CD4-positive, alpha-beta T cell treated with Interleukin-17A for 4 hours (primary cell): ENCODE measurements at places on chromosomes 4 and X.

DNA sequence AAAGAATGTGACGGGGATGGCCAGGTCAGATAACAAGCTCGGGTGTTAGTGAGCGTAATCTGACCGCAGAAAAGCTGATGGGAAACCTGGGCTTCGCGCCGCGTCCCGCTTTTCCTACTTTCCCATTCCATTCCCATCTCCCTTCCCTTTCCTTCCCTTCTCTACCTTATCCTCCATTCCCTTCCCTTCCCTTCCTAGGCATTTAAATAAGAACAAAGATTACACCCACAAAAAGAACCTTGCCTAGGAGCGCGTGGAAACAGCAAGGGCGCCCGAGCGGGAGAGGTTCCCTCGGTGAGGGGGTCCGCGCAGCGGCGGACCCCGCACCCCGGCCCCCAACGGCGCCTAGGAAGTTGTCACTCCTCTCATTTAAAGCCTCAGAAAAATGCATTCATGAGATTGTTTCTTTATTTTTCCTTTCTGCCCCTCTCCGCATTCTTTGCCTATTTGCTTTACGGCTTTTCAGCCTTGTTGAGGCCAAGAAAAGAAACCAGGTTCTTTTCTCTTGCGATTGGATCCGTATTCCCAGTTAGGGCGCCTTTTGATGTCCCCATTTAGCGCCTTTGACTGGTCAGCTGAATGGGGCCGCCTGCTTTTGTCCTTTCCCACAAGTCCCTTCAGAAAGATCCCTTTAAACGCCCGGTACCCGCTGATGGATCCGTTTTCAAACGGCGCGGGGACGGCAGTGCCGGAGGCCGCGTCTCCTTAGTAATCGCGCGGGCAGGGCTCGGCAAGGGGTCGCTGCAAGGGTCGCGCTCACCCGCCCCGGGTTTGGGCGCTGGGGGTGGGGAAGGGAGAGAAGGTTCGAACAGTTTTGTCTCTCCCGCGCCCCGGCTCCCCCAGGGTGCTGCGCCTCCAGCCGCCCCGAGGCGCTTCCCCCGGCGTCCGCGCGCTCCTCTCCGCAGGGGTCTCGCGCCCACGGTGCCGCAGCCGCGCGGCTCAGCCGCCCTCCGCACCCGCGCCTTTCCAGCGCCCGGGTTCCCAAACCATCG is 54.1 kb upstream of the TMEM33 start:
- no peak for DNase-seq

GRCh38 chrX:1500701-1501624 is 36.0 kb downstream of the P2RY8 start:
- peak; percentile 28 for DNase-seq

- no peak for DNase-seq
Measured at GRCh38 chr4:75745161-75745560, 20.8 kb downstream of the USO1 start.

DNA sequence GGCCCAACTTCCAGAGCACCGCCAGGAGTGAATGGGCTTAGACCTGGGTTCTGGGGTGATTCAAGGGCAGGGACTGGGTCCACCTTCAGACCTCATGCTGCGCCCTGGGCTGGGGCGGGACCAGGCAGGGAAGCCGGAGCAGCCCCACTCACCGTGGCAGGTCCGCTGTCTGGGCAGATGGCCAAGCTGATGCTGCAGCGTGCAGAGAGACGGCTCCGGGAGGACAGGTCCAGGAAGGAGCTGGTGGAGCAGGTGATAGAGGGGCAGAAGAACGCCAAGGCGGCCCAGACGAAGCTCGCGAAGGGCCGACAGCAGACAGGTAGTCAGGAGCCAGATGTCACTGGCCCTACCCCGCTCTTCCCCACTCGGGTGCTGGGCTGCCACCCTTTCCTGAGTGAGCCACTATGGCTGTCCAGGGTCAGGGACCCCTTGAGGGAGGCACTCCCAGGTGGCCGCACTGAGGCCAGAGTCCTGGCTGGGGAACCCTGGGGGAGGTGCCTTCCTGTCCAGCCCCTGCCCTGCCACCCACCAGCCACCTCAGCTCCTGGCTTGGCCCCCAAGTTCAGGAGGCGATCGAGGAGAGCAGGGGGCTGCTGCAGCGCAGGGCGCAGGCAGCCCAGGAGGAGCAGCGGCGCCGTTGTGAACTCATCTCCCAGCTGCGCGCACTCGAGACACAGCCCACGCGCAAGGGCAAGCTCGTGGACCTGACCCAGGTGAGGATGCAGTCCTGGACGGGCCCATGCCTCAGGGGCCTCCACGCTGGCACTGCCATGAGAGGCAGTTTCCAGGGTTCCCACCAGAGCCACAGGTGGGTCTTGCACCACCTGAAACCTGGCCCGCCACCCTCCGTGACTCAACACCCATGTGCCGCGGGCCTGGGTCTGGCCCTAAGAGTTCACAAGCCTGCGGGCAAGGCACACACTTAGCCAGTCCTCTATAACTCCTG is 10.1 kb upstream of the RNF4 start:
- no peak for DNase-seq

- peak; percentile 11 for DNase-seq
Measured at GRCh38 chrX:63784902-63785707, at the start of gene ARHGEF9. ARHGEF9 (minus strand) TSS chrX:63785214; CDS start chrX:63785145, 69 bp downstream.

DNA sequence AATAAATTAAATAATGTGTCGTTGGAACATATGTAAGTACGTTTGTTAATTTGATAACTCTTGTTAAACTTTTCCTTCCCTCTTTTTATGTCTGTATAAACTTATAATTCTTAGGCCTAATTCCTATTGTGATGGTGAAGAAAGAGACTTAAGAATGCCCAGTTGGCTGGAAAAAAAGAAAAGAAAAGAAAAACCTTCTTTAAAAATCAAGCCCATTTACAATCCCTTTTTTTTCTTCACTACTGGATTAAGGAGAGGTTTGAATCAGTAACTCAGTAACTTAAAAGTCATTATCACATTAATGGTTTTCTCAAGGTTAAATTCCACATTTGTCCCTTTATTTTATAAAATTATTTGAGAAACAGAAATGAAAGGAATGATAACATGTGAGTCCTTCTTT is 253.3 kb upstream of the MAGEB2 start:
- no peak for DNase-seq

DNA sequence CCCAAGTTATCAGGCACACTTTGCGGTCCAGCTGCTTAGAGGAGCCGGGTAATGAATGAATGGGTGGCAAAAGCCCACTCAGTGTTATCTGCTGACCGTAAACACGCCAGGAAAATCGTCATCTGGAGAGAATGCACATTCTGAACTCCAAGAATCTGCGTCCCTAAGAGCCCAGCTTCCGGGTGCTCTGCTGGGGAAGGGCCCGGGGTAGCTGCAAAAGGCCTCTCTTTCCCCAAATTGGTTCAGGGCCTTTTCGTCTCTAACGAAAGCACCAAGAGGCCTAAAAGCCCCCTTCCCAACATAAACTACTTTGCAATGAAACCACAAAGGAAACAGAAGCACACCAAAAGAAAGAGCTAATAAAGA is 1.6 kb upstream of the SFRP2 start:
- no peak for DNase-seq

DNA sequence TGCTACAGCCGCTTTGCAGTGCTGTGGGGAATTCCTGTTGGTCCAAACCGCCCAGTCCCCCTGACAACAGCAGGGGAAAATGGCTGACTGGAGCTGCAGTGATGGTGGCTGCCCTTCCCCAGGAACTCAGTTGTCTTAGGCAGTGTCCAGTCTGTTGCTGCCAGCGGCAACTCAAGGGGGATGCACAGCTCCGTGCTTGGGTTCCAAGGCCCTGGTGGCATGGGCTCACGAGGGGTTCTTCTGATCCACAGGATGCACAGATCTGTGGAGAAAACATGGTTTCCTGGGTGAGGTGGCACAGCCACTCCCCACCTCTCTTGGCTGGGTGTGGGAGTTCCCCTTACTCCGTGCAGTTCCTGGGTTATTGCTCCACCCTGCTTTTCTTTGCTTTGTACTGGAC is 261.2 kb downstream of the TLL1 start:
- no peak for DNase-seq

GRCh38 chr4:108113229-108113628 is 55.5 kb downstream of the LEF1 start:
- peak; percentile 80 for DNase-seq

DNA sequence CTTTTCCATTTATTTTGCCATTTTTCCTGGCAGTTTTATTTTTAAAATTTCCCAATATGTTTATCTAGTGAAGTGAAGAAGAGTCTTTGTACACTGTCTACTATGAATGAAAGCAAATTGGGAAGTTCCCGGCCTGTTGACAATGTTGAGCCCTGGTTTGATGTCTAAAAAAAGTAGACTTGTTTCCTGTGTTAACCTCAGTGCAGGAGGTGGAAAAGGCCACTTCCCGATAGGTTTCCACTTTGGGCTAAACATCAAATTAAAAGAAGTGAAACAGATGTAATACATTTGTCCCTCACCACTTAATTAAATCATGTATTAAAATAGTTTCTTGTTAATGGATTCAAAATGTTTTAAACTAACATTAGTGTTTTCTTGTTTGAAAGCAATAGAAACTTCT is 30.0 kb downstream of the BBS12 start:
- DNase-seq = peak; percentile 5

GRCh38 chr4:81965911-81966310 is 407.9 kb downstream of the HNRNPD start:
- DNase-seq = no peak

GRCh38 chrX:1601051-1601767 is 9.8 kb downstream of the AKAP17A start:
- no peak for DNase-seq

DNA sequence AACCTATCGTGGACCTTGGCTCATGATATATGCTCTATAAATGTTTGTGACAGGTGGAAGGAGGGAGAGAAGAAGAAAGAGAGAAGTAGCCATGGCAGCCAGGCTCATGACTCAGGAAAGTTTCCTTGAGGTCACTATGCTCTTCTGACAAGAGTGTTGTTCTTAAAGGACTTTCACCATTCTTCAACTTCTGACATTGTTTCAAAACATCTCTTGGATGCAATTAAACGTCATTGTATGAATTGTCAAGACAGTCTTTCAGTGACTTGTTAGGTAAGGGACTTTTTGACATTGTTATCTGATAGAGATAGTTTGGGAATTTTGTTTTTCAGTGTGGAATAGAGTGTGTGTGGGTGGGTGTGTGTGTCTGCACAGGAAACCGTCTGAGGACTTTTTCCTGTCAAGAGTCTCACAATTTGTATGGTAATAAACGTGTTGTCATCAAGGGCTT is 617.0 kb downstream of the MID1IP1 start:
- no peak for DNase-seq

DNA sequence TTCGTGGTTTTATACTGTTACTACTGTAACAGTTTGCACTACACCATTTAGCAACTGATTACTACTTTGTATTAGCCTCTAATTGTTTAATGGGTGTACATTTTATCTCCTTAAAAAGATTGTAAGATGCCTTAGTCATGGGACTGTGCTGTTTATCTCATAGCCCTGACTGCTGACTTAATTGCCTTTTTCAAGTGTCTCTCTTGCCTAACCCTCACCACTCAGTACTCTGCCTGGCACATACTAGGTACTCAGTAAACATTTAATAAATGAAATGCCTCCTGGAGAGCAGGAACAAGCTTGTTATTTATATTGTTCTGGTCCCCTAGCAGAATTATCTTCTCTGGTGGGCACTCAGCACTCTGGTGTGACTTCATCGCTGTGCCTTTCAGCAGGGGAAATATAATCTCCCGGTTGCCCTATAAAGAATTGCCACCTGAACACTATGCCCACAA is 1.7 kb upstream of the STIM2 start:
- no peak for DNase-seq

GRCh38 chrX:72299891-72300630 is 5.7 kb downstream of the CITED1 start:
- no peak for DNase-seq

DNA sequence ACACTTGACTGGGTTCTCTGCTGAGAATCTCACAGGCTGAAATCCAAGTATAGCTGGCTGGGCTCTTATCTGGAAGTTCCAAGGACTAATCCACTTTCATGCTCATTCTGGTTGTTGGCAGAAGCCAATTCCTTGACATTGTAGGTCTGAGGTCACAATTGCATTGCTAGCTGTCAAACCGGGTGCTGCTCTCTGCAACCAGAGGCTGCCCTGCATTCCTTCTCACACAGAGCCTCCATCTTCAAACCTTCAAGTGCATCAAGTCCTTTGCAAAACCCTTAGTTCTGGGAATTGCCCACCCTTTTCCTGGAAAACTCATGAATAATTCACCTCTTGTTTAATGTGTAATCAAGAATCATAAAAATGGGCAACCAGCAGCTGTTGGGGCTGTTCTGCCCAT is 404.2 kb downstream of the KCNIP4 start:
- DNase-seq = no peak

GRCh38 chr4:15238720-15239119 is 189.1 kb upstream of the C1QTNF7 start:
- DNase-seq = peak; percentile 30

DNA sequence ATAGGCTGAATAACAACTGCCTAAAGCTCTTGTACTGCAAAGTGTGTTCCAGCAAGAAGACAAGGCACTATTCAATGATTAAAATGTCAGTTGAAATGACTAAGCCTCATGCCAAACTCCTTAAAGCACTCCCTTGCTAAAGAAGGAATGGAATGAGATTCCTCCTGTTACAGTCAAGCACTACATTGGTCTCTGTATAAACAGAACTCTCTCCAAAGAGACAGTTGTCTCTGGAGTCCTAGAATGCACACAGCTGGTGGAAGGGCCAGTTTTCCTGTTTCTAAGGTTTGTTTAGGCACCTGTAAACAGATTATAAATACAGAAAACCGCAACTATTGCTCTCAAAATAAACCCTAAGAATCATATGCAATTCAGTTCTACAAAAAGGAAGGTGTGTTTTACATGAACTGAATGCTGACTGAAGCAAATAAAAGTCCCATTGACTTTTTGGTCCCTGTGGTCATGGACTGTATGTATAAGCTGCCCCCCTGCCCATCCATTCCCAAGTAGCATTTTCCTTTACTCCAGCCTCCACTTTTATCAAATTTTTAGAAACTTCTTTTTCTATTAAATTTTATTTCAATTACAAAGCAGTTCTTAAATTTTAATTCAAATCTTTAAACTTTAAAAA is 47.0 kb downstream of the FAT1 start:
- DNase-seq = no peak

- no peak for DNase-seq
Measured at GRCh38 chr4:177047851-177048174, 255.1 kb upstream of the VEGFC start.

GRCh38 chr4:3640587-3640962 is 108.4 kb upstream of the LRPAP1 start:
- DNase-seq = no peak

DNA sequence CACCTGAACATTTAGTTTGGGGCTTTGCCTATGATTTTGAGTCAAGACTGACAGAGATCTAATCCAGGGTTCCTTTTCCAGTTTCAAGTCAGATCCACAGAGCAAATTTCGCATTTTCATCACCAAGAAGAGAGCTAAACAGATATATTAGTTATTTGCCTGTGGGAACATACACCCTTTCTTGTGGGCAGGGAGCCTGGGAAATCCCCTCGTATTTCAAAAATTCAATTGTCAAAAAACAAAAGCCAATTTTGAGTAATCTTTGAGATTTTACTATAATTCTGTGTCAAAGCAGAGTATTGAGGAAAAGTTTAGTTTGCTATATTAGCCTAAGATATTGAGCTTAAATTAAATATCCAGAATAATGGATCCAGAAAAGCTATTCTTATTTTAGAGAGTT is 56.6 kb downstream of the AFM start:
- DNase-seq = no peak

GRCh38 chr4:992297-993110 is 700 bp downstream of the SLC26A1 start:
- DNase-seq = no peak
